ENCODE measurements at places on chromosomes 2 and 18.

DNA sequence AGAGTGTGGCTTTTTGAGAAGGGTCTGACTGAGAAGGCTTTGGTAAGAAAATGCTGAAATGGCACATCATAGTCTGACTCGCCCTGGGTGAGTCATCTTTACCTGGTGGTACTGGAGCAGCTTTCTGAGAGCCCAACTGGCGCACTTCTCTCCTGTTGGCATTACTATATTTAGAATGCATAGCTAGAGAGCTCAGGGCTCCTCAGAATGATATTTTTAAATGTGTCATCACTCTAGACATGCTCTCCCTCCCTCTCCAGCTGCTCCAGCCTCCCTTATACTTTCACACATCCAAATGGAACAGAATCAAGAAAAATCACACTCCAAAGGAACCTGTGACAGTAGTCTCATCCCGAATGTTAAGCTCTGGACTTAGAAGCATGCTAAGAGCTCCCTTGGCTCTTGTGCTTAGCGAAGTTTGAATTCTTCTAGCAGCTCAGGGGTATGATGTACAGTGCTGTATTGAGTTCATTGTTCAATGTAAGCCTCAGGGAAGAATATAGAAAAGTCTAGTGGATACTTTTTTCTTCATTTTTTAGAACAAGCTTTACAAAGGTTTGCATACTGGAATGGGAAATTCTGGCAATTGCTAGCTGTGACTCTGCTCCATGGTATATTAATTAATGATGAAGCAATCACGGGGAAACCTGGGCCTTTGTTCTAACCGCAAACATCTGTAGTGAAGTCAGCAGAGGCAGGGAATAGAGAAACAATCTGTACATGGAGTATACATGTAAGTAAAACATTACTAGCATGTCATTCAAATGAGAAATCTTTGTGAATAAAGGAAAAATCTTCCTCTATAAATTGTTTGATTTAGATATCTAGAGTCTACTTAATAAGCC is 751.2 kb upstream of the NRXN1 start:
- H3K4me1 ChIP-seq, result peaks cover 4% of the 10 kb centered on the region
- H3K27me3 ChIP-seq, result no peaks in the 10 kb centered on the region
- DNase-seq, result no peak
- H3K4me3 ChIP-seq, result no peak overlapping the region

- DNase-seq, result no peak
- peaks cover 7% of the 10 kb centered on the region for H3K4me1 ChIP-seq
- H3K4me3 ChIP-seq, result no peak overlapping the region
- no peak overlapping the region for H3K27ac ChIP-seq
Measured at GRCh38 chr2:184270660-184271059, 327.7 kb upstream of the ZNF804A start.

GRCh38 chr18:11500153-11501122 is 109.0 kb upstream of the SLC35G4 start:
- H3K4me3 ChIP-seq, result no peak overlapping the region

DNA sequence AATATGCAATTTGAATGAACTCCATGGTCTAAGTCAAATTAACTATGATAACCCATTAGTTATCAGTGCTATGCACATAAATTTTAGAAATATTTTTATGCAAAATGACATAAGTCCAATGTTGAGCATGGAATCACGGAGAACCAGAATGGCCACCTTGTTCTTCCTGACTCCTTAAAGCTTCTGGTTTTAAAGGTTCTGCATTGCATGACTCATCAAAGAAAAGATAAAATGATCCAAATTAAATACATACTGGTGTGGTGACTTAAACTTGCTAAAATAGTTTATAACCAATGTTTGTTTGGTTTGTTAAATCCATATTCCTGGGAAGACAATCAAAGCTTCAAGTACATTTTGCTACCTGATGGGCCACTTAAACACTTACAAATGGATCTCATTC is 1146.9 kb upstream of the NRXN1 start:
- H3K27me3 ChIP-seq, result no peaks in the 10 kb centered on the region
- DNase-seq, result no peak
- H3K27ac ChIP-seq, result no peak overlapping the region
- no peaks in the 10 kb centered on the region for H3K4me1 ChIP-seq
- no peak overlapping the region for H3K4me3 ChIP-seq
- H3K36me3 ChIP-seq, result peaks cover 4% of the 10 kb centered on the region

DNA sequence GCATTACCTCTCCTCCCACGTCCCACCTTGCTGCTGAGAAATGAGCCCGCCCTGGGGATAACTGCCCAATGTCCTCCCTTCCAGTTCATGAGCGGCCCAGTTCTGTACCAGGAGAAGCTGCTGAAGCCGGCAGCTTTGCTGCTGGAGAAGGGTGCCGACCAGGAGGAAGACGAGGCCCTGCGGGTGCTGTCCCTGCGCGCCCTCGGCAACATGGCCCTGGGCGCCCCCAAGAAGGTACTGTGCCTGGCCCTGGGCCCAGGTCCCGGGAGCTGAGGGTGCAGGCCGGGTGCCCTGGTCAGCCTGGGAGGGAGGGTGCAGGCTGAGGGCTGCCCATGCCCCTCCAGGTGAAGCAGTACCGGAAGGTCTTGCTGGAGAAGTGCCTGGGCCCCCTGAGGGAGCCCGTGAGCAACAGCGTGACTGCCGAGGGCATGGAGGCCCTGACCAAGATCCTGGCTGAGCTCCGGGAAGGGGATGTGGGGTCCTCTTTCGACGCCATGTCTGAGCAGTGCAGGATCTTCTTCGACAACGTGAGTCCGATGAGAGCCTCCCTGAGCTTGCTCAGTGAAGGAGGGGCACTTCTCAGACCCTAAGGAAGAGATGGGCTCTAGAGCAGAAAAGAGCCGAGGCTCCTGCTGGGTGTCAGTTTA is 25.7 kb downstream of the HJURP start:
- peaks cover 7% of the 10 kb centered on the region for H3K4me1 ChIP-seq
- no peaks in the 10 kb centered on the region for H3K27me3 ChIP-seq
- H3K27ac ChIP-seq, result no peak overlapping the region
- no peak for DNase-seq

GRCh38 chr2:153106802-153107477 is 371.6 kb downstream of the RPRM start:
- no peaks in the 10 kb centered on the region for H3K36me3 ChIP-seq
- H3K4me1 ChIP-seq, result peaks cover 5% of the 10 kb centered on the region
- no peak overlapping the region for H3K27ac ChIP-seq
- no peaks in the 10 kb centered on the region for H3K27me3 ChIP-seq

DNA sequence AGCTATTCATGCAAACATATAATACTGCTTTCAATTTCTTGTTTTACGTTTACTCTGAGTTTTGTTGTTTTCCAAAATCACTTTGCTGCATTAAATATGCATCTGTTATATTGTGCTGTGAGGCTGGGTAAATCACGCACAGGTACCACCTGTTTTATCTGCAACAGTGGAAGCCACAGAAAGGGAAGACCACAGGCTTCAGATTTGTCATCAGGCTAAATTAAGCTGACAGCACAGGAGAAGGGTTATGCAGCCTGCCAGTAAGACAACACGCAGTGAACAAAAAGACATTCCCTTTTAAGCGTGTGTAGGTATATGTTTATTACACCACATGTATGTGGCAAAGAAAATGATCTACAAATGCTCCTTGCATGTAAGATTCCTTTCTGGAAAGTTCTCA is 38.2 kb downstream of the ZNF516 start:
- peaks cover 97% of the 10 kb centered on the region for H3K4me1 ChIP-seq
- peaks cover 33% of the 10 kb centered on the region for H3K36me3 ChIP-seq
- H3K27ac ChIP-seq, result peak overlapping the region; percentile 85
- DNase-seq, result no peak
- H3K27me3 ChIP-seq, result peaks cover 2% of the 10 kb centered on the region

DNA sequence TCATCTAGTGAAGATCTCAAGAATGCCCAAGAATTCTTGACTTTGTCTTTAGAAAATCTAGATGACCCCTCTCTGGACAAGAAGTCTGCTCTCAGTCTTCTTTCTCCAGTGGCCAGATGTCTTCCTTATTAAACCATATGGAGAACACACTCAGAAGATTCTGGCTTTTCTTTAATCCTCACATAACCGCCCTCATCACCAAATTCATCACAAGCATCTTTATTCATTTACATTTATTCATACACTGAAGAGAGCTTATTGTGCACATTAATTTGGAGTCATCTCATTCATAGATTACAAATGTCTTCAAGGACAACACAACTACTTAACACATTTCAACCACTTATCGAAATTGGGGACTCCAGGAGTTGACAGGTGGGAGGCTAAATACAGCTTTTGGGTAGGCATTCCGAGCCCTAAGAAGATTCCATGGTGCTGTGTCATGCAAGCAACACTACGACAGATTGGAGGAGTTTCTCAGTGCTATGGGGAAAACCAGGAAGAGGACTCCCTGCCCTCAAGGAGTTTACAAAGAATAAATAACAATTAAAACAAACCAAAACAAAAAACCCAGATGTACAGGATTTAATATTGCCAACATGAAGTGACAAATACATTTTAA is 64.8 kb upstream of the LCLAT1 start:
- H3K36me3 ChIP-seq, result no peaks in the 10 kb centered on the region
- DNase-seq, result no peak
- no peaks in the 10 kb centered on the region for H3K4me1 ChIP-seq
- H3K27me3 ChIP-seq, result peaks cover 27% of the 10 kb centered on the region

DNA sequence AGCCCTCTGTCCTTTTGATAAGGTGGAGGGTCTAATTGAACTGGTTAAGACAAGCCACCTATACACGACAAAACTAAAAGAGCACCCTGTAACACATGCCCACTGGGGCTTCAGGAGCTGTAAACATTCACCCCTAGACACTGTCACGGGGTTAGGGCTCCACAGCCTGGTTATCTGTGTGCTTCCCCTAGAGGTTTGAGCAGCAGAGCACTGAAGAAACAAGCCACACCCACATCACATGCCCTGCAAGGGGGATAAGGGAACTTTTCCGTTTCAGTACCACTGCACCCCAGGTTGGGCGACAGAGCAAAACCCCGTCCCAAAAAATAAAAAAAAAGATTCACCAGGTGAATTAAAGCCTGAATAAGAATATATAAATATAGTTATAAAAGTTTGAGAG is 913.7 kb upstream of the ACVR2A start:
- no peak for DNase-seq
- no peaks in the 10 kb centered on the region for H3K27me3 ChIP-seq
- no peaks in the 10 kb centered on the region for H3K36me3 ChIP-seq
- H3K4me3 ChIP-seq, result no peak overlapping the region

- no peak overlapping the region for H3K4me3 ChIP-seq
- no peak overlapping the region for H3K27ac ChIP-seq
- no peak for DNase-seq
- peaks cover 8% of the 10 kb centered on the region for H3K4me1 ChIP-seq
Measured at GRCh38 chr2:195602687-195603086, 54.3 kb upstream of the SLC39A10 start.

DNA sequence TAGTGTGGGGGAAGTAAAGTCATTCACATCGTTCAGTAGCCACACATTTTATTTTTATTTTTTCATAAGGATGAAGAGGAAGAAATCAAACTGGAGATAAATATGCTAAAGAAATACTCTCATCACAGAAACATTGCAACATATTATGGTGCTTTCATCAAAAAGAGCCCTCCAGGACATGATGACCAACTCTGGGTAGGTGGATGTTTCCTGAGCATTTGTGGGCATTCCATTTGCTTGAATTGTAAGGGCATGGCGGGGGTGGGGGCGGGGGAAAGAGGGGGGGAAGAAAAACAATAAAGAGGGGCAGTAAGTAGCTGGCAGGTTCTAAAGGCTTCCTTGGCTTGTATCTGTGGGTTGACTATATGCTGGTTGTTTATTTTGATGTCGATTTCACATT is 126.4 kb downstream of the MAP4K4 start:
- peaks cover 31% of the 10 kb centered on the region for H3K36me3 ChIP-seq
- H3K4me3 ChIP-seq, result no peak overlapping the region
- H3K27me3 ChIP-seq, result no peaks in the 10 kb centered on the region

DNA sequence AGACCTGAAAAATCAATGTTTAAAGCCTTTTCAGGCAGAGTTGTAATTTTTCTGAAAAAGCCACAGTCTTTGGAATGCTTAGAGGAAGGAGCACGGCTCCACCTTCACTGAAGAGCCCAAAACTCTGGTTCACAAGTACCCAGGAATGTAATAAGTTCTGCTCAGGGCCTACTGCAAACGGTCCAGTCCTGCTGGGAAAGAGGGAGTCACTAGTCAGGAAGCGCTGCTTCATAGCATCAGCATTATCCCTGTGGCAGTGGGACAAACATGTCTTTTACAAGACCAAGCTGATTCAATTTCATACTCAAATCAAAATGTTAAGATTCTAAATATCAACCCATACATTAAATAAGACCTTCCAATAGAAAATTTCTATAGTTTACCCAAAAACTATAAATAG is 152.9 kb upstream of the PGAP1 start:
- DNase-seq, result no peak
- no peak overlapping the region for H3K27ac ChIP-seq
- no peaks in the 10 kb centered on the region for H3K36me3 ChIP-seq
- H3K27me3 ChIP-seq, result peaks cover 7% of the 10 kb centered on the region

DNA sequence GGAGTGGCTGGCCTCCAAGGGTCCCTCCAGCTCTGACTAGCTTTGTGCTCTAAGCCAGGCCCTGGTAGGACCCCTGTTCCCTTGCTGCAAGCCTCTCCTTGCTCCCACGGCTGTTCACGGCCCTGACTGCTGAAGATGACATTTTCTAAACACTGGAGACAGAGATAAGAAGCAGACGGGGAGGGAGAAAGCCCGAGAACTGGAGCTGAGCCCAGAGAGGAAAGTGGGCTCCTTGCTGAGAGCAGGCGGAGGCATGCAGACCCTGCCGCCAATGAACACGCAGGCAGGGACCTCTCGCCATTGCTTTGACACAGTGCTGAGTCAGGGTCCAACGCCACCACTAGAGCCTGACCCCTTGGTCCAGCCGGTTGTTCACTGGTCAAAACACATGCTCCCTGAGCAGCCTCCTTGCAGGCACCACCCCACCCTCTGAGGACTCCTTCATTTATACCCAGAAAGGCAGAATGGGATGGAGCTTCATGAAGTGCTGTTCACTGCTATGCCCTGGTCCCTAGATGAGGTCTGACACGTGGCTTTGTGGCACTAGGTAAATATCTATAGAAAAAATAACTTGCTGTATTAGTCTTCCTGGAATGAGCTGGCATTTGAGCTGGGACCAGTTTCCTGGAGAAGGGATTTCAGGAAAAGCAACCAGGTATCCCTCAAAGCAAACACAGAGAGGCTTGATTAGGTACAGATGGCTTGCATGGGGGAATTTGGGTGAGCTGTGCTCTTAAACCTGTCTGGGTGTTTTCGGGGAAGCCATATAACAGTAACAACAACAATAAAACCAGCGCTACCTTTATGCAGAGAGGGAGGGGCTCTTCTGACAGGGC is 65.7 kb downstream of the MCFD2 start:
- peaks cover 40% of the 10 kb centered on the region for H3K4me1 ChIP-seq
- no peak overlapping the region for H3K27ac ChIP-seq
- H3K27me3 ChIP-seq, result peaks cover 6% of the 10 kb centered on the region
- no peak for DNase-seq
- no peaks in the 10 kb centered on the region for H3K36me3 ChIP-seq
- H3K4me3 ChIP-seq, result no peak overlapping the region

DNA sequence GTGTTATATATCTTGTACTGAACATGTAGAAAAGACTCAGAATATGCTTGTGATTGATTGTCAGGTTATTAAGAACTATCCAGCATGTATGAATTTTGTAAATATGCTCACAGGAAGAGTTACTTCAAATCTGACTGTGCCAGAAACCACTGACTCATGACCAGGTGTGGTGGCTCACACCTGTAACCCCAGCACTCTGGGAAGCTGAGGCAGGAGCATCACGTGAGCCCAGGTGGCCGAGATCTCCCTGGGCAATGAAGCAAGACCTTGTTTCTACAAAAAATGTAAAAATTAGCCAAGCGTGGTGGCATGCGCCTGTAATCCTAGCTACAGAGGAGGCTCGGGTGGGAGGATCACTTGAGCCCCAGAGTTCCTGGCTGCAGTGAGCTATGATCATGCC is 126.6 kb downstream of the COMMD1 start:
- H3K4me1 ChIP-seq, result peaks cover 10% of the 10 kb centered on the region
- H3K4me3 ChIP-seq, result no peak overlapping the region
- H3K36me3 ChIP-seq, result no peaks in the 10 kb centered on the region
- peaks cover 3% of the 10 kb centered on the region for H3K27me3 ChIP-seq

Measured in nephron progenitor cell (in vitro differentiated cells).